Stimulated activated CD8-positive, alpha-beta memory T cell treated with anti-CD3 and anti-CD28 coated beads, Interleukin-7, amount 100 ng/mL, for 1 hour (primary cell): ENCODE measurements at places on chromosomes 7 and 10.

DNA sequence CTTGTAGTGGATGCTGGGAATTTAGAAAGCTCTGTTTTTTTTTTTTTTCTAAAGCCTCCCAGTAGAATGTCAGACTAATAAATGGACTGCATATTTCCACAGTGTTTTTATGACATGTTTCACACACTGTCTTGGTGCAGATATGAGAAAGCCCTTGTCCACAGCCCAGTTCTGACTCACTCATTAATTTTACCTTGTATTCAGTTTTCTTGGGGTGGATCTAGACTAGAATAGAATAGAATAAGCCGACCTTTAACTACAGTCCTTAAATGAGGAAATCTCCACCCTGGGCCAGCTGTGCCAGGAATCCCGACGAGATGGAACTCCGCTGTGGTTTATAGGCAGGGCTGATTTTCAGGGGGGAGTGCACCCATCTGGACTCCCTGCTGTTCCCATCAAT, 274.7 kb downstream of the NRG3 start:
- no peak for DNase-seq

DNA sequence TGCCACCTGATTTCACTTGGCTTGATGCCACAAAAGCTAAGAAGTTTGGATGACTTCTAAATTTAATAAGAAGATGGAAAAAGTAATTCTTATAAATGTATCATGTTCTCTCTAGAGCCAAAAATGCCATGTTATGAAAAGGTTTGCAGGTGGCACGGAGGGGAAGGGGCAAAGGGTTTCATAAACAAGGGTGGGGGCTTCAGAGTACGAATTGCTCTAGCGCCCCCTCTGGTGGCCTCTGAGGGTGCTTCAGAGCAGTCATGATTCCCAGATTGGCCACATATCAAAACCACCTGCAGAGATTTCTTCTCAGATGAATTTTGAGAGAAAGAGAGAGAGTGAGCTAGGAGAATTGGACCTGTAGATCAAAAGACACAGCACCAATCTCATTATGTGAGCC, 208.6 kb upstream of the YAE1 start:
- no peak for DNase-seq

GRCh38 chr10:24223953-24224352, 15.0 kb downstream of the KIAA1217 start:
- DNase-seq, result no peak

- DNase-seq, result no peak
Observed at GRCh38 chr7:158616050-158616449, 28.4 kb upstream of the PTPRN2 start.

DNA sequence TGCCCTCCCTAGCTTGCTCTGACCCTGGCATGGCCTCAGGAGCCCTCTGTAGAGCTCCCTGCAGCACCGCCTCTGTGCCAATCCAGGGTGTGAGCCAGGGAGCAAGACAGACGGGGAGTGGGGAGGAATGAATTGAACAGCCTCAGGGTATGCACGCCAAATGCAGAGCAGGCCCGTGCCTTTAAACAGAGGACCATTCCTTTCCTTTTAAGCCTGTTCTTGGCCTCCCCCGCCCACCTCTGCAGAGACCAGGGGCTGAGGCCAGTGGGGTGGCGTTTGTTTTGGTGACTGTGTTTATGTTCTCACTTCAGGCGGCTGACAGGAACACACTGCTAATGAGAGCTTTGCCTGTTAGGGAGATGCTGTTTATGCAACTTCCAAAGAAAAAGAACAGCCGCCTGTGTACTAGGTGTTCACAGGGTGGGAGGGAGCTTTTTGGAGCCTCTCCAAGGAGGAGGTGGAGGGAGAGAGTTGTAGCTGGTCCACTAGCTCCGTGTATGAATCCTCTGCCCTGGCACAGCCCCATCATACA, 528.1 kb upstream of the DPP6 start:
- DNase-seq, result no peak

DNA sequence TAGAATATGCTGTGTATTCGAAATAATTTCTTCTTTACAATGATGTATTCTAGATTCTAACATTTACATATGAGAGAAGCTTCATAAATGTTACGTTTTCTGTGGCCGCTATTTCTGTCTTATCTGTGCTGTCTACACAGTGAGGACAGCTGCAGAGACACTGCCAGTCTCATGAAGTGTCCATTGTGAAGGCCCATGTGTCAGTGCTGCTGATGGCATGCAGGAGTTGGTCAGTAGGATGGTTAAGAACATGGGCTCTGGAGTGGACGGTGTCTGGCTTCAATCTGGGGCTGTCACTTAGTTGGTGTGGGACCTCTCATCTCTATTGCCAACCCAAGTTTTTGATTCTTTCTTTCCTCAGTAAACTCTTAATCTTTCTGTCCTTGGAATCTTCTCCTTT, 137.3 kb downstream of the SDK1 start:
- no peak for DNase-seq

- DNase-seq, result no peak
Observed at GRCh38 chr10:70032667-70033289, 19.9 kb upstream of the MACROH2A2 start.

DNA sequence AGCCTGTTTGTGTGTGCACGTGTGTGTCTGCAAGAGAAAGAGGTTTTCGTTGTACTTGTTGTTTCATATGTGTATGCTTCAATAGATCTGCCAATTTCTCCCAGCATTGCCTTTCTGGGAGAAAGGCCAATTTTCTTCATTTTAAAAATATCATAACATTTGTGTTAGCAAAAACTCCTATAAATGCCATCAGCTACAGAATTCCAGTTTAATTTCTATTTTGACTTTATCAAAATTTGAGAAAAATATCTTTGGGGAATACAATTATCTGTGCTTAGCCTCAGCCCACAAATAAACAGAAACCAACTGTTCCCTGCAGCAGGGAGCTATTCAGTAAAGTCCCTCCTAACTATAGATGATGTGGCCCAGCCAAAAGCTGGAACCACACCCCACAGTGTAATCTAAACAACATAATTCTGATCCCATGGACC, 68.3 kb upstream of the MGMT start:
- DNase-seq, result no peak

GRCh38 chr10:47311193-47311931, 10.9 kb upstream of the GDF2 start:
- DNase-seq, result no peak

DNA sequence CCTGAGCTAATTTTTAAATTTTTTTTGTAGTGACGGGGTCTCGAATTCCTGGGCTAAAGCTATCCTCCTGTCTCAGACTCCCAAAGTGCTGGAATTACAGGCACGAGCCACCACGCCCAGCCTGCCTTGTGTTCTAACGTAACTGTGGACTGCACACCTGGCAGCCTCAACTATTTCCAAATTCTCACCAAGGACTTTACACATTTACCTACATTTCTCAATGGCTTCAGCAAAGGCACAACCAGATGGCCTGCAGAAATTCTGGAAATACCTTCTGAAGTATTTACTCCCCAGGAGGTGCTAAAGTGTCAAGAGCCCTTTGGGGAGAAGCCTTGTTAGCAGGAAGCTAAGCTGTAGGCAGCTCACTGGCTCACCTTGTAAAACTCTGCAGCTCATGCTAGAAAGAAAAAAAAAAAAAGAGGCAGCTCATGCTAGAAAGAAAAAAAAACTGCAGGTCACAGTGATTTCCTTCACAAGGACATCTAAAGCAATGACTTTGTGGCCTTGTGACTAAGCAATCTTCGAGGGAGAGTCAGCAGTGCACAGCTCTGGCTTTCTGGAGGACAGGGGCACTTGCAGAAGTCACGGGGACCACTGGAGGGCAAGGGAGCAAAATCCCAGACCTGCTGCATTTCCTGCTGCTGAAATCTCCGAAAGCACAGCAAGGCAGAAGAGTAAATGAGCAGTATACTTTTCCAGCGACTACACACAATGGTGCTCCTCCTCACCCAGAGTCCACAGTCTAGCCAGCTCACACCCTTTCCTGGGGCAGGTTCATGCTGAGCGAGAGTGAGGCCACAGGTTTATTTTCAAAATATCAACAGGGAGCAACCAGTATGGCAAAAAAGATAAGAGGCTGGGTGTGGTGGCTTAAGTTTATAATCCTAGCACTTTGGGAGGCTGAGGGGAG, 40.4 kb downstream of the BAIAP2L1 start:
- DNase-seq, result no peak

- DNase-seq, result no peak
Observed at GRCh38 chr7:129613016-129613337, 1.5 kb downstream of the NRF1 start.

DNA sequence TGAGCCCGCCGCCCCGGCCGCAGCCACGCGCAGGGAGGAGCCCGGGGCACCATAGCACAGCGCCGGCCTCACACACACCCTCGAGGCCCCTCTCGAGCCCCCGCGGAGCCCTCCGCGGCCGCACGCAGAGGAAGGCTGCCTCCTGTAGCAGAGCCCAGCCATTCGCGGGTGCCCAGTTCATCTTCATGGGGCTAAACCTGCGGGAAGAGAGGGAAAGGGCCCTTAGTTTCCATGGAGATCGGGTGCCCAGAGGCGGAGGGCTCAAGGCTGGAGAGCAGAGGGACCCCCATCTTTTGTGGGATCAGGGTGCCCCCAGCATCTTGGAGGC, 2.9 kb upstream of the SYCE1 start:
- no peak for DNase-seq

- DNase-seq, result no peak
Observed at GRCh38 chr7:69941077-69941651, 342.9 kb downstream of the AUTS2 start.

DNA sequence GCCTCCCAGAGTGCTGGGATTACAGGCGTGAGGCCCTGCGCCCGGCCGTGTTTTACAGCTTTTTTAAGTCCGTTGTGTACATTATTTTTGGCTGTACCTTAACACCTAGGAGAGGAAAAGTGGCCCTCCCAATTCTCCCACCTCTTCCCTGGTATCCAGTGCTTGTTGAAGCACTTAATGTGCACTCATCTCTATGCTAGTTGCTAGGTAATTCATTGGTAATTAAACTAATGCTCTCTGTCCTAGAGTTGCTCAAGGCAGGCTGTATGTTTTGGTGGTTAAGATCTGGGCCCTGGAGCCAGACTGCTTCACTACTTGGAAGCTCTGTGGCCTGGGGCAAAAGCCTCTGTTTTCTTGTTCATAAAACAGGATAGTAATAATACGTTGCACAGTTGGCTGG, 19.6 kb downstream of the AVPI1 start:
- no peak for DNase-seq

DNA sequence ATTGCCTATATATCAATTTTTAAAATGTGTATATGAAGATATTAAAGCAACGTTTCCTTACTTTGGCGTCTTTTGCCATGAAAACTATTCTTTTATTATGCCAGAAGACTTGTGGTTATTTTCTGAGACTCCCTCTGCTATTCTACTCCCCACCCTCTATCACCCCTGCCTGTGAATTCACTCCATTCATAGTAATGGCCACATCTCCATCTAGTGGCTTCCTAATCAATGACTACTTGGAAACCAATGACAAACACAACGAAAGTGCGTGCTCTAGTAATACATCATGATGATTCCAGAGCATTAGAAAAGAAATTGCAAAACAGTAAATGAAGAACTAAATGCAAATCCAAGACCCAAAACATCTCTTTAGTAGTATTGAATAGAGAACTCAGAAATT, 186.7 kb upstream of the HGF start:
- no peak for DNase-seq

DNA sequence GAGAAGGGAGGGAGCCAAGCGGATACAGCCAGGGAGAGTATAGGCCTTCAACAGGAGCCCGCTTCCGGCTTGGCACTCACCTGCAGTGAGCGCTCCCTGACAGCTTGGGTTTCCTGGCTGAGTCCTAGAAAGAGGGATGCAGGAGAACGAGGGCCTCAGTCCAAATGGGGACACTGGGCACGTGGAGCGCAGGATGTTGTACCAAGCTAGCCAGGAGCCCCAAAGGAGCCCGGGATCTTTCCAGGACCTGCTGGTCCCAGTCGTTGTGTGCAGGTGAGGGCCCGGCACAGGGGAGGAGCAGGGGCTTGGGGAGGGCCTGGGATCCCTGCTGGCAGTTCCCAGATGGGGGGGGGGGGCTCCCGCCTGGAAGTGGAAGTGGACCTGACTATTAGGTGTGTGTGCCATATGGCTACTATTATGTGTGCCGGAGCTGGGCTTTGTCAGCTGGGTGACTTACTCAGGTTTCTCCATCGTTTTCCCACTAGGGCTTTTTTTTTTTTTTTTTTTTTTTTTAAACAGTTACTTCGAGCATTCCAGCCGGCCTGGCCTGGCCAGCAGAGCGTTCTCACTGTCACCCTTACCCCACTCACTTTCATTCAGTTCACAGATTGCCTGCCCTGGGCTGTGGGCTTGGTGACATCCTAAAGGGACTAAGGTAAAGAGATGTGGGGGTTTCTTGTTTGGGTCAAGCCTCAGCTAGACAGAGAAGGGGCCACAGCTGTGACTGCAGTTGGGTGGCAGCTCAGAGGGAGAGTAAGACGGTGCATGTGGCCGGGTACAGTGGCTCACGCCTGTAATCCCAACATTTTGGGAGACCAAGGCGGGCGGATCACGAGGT, 3.8 kb downstream of the AGAP3 start:
- no peak for DNase-seq

DNA sequence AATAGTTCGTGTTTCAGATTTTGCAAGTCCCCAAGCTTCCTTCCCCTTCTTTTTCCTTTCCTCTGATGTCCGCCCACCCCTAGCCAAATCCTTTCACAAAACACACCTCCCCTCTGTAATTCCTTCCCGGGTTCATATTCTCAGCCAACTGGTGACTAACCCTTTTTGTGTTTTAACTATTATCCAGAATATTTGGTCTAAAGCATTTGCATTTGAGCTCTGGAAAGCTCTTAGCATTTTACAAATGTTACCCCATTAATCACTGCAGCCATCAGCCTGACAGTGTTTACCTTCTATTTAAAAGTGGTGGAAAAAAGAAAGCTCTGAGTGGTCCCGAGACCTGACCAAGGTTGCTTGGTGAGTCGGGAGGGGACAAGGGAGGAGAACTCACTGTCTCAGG, 139.0 kb downstream of the CREB5 start:
- DNase-seq, result no peak

- no peak for DNase-seq
Observed at GRCh38 chr10:16408379-16408778, 28.4 kb upstream of the PTER start.

DNA sequence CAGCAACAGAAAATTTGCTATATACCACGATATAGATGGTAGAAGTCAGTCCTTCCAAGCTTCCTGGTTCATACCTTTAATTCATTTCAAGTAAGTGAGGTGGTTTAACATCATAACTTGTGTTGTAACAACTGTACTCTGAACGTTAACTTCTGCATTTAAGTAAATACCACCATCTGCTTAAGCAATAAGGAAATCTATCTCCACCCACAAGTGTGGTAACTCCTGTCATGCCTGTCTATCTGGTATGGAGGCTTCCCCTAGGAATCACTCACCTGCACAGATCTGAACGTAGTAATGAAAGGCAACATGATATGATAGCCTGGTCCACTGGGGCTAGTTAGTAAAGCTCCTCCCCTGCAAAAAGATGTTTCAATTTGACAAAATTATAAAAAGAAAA, 2.3 kb downstream of the ERLIN1 start:
- DNase-seq, result no peak

DNA sequence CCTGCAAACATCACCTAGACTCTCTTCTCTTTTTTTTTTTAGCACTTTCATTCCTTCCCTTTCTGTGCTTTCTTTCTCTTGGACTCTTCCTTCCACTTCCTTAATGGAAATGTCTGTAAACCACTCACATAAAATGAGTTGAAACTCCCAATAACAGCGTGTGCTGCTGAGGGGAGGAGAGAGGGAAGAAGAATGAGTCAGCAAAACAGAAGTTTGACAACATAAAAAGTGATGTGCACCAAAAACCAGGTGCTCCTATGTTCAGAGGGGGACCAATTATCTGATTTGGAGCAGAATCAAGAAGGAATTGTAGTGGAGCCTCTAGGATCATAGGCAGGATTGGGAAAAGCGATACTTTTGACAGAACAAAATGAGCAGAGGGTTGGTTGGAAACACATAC, 712.1 kb upstream of the IGFBP3 start:
- no peak for DNase-seq

- DNase-seq, result no peak
Observed at GRCh38 chr7:19121977-19122588, 4.6 kb upstream of the TWIST1 start.
